ENCODE measurements at places on chromosomes 6 and 20.

DNA sequence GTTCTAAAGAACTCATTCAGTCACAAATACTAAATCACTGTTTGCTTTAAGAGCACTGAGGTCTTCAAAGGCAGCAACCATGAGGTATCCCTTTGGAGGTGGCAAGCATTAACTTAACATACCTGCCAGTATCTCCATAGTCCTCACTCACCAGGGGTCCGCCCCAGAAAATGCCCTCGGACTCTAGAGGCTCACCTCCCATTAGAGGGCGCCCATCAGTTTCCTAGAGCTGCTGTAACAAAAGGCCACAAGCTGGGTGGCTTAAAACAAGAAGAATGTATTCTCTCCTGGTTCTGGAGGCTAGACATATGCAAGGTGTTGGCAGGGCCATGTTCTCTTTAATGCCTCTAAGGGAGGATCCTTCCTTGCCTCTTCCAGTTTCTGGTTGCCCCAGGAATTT lies 12.0 kb upstream of the RNGTT start:
- DNase-seq: no peak

GRCh38 chr6:139701695-139702094 lies 327.2 kb upstream of the CITED2 start:
- no peak for DNase-seq

- DNase-seq: no peak
Observed at GRCh38 chr6:85348643-85349042, 101.2 kb upstream of the NT5E start.

DNA sequence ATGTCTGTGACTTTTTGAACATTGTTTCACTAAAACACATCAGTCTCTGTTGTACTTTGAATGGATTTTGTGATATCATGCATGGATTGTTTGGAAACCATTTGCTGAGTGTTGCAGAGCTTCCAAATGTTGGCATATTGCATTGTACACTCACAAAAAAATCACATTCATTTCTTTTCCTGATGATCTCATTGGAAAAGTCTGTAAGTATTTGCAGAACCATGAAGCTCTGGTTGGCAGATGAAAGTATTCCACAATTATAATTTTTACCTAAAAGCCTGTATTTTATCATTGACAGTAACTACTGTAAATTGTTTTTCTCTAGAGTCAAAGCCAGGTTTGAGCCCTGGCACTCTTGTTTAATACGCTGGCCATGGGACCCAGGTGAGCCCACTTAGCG lies 42.1 kb downstream of the VAPB start:
- DNase-seq: no peak

- no peak for DNase-seq
Observed at GRCh38 chr6:66896415-66896814, 1189.4 kb upstream of the EYS start.

- DNase-seq: no peak
Observed at GRCh38 chr6:167974640-167975344, 22.7 kb upstream of the KIF25 start.

DNA sequence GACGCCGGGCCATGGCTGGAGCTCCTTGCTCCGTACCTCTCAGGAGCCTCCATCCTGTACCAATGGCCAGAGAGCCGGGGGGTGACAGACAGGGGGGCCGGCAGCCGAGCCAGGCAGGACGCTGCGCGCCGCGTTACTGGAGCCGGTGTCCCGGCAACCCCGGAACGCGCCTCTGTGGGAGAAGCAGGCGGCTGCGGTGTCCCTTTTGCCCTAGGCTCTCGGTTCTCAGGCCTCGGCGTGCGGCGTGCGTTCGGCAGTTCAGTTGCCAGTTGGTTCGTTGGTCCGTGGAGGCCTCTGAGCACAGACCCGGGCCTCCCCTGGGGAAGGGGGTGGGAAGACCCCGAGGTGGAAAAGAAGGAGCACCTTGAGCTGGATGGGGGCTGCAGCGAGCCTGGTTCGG lies at the start of gene SPATS1:
TSS of gene SPATS1 (plus strand) at position 162 of the 400 bp plus-strand sequence. CDS start 446 bp downstream, outside the sequence.
- no peak for DNase-seq

GRCh38 chr6:25136854-25137253 lies 142.3 kb upstream of the CARMIL1 start:
- no peak for DNase-seq

GRCh38 chr6:159739341-159739740 lies 12.0 kb downstream of the WTAP start:
- no peak for DNase-seq
